ENCODE measurements at places on chromosomes 7 and 10. TPM values are rescaled to one million over a fixed set of nuclear protein-coding genes. Genes with fewer than 3 reads are reported as not detected.

The LRGUK gene
- polyA plus RNA-seq, result 0.45 TPM

GRCh38 chr10:72720814-72721660, 29.1 kb downstream of the MCU start:
- DNase-seq, result no peak

GRCh38 chr10:128687408-128687807, 561.2 kb upstream of the MKI67 start:
- no peak for DNase-seq

- no peak for DNase-seq
These were observed 23.4 kb downstream of the RPP38 start for GRCh38 chr10:15120523-15120922.

DNA sequence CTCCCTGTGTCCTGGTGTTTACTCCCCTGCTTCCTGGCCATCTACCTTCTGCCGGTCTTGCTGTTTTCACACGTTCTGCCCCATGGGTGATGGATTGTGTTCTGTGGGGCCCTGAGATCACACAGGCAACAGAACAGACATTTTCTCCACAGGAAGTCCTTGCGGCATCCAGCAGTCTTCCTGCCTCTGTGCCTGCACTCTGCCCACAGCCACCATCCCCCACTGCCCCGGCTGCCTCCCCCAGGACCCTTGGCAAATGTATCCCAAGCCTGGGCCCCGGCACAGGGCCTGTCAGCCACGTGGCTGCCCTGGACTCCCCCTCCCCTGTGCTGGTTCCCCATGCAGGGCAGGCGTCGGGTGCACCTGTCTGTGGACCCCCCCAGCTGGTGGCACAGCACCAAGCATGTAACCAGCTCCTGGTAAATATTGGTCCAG, 184.2 kb downstream of the WDR37 start:
- DNase-seq, result no peak

- no peak for DNase-seq
These were observed 149.1 kb upstream of the ADO start for GRCh38 chr10:62655337-62655994.

The EVX1 gene
- polyA plus RNA-seq, result not detected

DNA sequence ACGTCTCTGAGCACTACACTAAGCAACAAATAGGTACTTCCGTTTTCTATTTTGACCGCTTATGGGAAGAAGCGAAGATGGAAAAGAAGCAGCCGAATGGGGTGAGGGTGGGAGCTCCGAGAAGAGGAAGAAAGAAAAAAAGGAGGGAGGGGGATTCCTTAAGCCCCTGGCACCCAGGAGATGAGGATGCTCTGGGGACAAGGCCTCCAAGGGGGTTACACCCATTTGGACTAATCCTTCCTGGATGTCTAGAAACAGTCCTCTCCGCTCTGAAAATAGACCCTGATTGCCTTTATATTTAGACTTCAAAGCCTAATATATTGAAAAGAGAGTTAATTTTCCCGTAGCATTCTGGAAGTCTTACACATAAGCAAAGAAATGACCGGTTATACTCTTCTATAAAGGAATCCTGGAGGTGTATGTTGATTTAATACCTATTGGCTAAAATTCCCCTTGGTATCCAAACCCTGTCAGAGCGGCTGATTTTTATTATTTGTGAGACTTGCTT, 676 bp upstream of the HTR7 start:
- DNase-seq, result no peak

The MAT1A gene
- 1.5 TPM for polyA plus RNA-seq

DNA sequence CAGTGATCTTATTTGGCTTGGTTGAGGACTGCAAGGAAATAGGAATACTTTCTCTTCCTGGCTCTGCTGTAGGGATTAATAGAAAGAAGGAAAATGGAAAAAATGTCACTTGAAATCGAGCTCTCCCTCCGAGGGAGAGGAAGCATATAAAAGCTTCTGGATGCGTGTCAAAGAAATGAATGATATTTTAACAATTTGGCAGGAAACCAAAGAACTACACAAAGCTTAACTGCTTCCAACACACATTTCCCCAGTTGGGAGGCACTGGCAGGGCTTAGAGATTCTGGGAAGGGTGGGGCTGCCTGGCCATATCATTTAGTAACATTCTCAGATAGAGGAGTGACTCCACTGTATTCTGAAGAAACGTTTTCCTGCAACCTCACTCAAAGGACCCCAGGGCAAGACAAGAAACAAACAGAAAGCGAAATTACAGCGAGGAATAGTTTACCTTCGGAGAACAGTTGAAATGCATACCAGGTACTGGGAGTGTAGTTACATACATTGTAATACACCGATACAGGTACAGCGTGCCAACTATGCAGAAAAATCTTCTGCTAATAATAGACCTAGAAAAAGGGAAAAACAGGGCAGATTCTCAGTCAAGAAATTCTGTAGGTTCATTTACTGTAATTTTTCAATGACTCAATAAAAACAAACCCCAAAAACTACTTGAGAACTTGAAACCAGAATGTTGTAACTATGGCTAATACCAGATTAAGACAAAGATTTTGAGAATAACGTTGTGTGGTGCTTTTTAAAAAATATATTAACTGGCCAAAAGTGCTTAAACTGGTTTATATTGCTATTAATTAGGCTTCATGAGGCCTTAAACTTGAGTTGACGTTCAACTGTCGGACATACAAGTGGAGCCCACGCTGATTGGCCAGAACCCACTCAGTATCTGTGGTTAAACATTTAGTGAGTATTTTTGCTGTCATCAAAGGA, 75.7 kb upstream of the ASAH2 start:
- no peak for DNase-seq

DNA sequence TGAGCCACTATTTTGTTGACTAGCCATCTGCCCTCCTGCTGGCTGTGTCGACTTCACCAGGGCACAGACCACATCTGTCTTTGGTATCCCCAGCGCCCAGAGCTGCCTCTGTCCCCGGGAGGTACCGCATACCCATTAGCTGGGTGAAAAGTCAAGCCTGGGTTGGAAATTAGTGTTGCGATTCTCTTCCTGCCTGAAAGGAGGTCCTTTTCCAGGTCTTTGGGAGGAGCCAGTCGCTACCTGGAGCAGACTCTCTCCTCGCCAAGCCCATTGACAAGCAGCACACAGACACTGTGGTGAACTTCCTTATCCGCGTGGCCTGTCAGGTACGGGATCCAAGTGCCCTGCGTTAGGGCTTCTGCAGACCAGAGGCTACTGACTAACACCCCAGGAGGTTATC, 79.4 kb downstream of the TRRAP start:
- DNase-seq, result no peak

The CACNA2D1 gene
- polyA plus RNA-seq, result 1.8 TPM

The PLPP4 gene
- polyA plus RNA-seq, result 0.76 TPM

- no peak for DNase-seq
These were observed 390.1 kb downstream of the GATA3 start for GRCh38 chr10:8444630-8445029.

DNA sequence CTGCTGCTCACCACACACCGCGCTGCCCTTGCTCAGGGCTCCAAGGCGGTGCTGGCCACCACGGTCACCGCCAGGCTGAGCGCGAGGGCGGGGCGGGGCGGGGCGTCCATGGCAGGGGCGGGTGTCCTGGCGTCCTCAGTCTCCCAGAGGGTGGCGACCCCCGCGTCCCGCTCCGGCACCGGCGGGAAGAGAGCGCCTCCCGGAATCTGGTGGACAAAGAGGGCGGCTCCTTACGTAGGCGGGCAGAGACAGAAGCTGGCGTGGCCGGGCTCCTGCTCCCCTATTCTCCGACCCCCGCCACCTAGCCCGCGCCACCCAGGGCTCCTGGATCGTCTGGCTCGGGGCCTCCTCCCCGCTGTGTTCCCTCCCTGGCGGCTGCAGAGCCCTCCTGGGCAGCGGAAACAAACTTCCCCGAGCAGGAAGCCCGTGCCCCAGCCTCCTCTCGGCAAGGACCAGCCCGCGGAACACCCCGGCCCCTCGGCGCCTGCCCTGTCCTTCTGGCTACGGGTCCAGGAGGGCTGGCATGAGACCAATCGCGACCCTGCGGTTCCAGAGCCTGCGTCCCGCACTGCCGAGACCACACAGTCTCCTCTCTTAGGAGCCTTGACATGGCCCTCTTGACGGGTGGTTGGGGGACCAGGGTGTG, 133.8 kb upstream of the ZNF92 start:
- no peak for DNase-seq

- no peak for DNase-seq
These were observed 179.4 kb downstream of the PDE1C start for GRCh38 chr7:31890766-31891165.

GRCh38 chr10:129935867-129936152, 28.3 kb downstream of the EBF3 start:
- no peak for DNase-seq

DNA sequence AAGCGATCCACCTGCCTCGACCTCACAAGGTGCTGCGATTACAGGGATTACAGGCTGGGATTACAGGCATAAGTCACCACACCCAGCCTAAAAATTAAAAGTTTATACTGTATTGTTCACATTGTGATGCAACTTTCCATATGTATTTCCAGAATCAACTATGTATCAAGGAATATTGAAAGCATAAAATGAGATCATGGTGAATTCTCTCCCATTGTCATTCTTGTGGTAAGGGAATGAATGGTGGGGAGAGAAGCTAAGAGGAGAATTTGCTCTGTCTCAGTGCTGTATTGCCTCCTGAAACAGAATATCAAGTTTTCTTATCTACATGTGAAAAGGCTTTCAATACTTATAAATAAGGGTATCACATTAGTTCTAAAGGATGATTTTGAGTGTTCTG, 81.7 kb downstream of the CD36 start:
- no peak for DNase-seq

DNA sequence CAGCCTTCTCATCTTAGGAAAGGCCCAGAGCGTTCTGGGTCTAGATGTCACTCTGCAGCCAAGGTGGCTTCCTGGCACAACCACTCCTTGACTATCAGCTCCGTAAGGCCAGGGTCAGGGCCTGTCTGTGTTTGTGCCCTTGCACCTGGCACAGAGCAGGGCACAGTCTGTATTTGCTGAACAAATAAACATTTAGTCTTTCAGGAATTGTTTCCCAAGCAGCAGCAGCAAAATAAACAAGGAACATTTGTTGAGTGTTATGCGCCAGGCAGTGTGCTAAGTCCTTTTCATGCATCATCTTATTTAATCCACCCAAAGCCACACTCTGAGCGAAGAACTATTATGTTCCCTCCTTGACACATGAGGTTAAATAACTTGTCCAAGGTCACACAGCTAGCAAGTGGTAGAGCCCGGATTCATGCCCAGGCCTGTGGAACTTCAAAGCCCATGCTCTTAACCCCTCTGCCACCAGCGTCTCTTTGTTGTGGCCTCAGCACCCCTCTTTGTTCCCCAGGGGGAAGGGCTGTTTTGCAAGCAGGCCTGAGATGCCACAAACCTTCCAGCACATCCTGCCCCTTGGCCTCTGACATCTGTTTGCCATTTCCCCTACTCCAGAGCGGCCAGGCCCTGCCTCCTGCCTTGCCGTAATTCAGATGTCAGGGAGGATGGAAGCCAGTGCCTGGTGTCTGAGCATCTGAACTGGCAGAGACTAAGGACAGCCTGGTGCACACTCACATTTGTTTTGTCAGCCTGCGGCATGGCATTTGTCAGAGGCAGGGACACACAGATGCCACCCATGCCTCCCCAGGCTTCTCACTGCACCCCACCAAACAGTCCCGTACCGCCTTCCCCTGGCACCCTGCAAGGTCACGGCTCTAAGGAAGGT, 325.8 kb upstream of the ZMIZ1 start:
- no peak for DNase-seq

The C7orf57 gene
- polyA plus RNA-seq, result 0.22 TPM

DNA sequence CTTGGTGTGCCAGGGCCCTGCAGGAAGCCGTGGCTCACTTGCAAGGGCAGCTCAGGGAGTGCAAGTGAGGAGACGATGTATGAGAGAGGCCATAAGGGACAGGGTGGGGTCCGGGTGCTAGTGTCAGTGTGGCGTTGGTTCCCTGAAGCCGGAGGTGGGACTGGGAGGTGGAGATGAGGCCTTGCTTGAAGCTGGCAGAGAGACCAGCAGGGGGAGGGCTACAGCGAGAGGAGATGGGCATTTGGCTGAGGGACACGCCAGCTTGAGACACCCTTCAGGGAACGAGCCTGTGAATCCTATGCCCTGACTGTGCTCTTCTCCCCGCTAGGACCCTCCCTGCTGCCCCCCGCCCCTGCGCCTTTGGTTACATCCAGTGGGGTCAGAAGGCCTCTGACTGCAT, 529.1 kb downstream of the TCERG1L start:
- no peak for DNase-seq

GRCh38 chr10:34916314-34916713, 101.2 kb upstream of the PARD3 start:
- peak; percentile 54 for DNase-seq

The TAS2R41 gene
- not detected for polyA plus RNA-seq

The COL26A1 gene
- polyA plus RNA-seq, result not detected

- DNase-seq, result no peak
These were observed 9.2 kb upstream of the MYO1G start for GRCh38 chr7:44987996-44988395.

The OR2A42 gene
- not detected for polyA plus RNA-seq

All from keratinocyte (primary cell).